ENCODE measurements at places on chromosomes 3 and 15. TPM values are rescaled to one million over a fixed set of nuclear protein-coding genes. Genes with fewer than 3 reads are reported as not detected.
A peak's percentile ranks its signal among the peaks of the same experiment; 100 is the strongest.

GRCh38 chr3:105233010-105233409 is 133.7 kb upstream of the ALCAM start:
- no peaks in the 10 kb centered on the region for H3K27me3 ChIP-seq
- no peak overlapping the region for H3K27ac ChIP-seq
- no peak for DNase-seq

- H3K27ac ChIP-seq = no peak overlapping the region
- DNase-seq = no peak
- H3K4me3 ChIP-seq = no peak overlapping the region
- no peaks in the 10 kb centered on the region for H3K4me1 ChIP-seq
These were observed 30.7 kb upstream of the TNIK start for GRCh38 chr3:171490901-171491300.

DNA sequence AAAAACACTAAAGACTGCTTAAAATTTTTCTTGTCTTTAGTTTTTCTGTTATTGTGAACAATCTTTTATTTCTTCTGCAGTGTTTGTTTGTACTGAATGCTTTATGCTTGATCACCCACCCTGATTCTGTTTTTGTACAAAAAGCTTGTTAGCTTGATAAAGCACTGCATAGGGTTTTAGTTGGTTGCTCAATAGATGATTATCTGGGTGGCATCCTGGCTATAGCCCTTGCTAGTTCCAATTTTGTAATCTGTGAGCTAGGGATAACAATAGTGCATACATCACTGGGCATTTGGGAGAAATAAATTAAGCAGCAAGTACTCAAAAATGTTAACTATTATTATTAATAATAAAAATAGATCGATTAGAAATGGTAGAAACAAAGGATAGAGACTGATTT is 102.3 kb downstream of the ZPLD1 start:
- H3K4me1 ChIP-seq = peaks cover 13% of the 10 kb centered on the region
- no peak overlapping the region for H3K4me3 ChIP-seq
- no peak for DNase-seq
- H3K27ac ChIP-seq = no peak overlapping the region
- no peaks in the 10 kb centered on the region for H3K27me3 ChIP-seq
- no peaks in the 10 kb centered on the region for H3K36me3 ChIP-seq

- H3K36me3 ChIP-seq = no peaks in the 10 kb centered on the region
- peaks cover 22% of the 10 kb centered on the region for H3K4me1 ChIP-seq
- H3K27me3 ChIP-seq = no peaks in the 10 kb centered on the region
- H3K27ac ChIP-seq = no peak overlapping the region
These were observed 151.8 kb upstream of the DPH6 start for GRCh38 chr15:35697549-35698299.

GOLGA8H gene
- total RNA-seq = 1.0 TPM

DNA sequence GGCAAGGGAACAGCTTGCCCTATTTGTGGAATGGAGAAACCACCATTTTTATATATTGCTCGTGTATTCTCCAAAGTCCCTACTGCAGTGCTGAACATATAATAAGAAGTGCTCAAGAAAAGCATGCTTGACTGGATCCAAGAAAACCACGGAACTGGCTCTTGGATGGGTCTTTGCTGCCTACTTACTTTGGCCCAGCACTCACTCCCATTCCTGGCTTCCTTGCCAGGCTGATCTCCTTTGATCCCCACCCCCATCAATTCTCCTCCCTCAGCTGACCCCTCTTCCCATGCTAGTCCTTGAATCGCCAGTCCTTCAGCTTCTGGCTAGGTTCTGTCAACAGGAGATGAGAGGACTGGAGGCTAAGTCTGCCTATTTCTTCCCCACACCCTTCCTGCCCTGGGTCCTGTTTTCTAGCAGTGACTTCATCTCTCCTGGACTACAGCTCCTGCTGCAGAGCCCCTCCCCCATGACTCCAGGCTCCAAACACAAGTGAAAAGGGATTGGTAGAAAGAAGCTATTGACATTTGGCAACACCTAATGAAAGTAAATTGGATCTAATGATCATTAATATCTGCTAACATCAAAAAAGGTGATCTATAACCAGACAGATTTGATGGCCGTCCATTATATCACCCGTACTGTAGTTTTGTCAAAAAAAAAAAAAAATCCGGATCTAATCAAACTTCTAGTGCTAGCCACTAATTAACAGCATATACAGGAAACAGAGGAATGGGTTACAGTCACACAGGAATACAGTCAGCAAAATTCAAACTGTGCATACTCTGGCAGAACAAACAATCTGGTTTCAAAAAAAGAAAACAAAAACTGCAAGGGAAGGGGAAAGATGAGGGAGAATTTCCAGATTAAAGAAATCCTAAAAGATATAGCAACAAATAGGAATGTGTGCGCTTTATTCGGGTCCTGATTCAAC is 7.8 kb downstream of the FAM240A start:
- no peak overlapping the region for H3K27ac ChIP-seq
- DNase-seq = no peak
- no peak overlapping the region for H3K4me3 ChIP-seq
- H3K36me3 ChIP-seq = no peaks in the 10 kb centered on the region
- no peaks in the 10 kb centered on the region for H3K4me1 ChIP-seq

DNA sequence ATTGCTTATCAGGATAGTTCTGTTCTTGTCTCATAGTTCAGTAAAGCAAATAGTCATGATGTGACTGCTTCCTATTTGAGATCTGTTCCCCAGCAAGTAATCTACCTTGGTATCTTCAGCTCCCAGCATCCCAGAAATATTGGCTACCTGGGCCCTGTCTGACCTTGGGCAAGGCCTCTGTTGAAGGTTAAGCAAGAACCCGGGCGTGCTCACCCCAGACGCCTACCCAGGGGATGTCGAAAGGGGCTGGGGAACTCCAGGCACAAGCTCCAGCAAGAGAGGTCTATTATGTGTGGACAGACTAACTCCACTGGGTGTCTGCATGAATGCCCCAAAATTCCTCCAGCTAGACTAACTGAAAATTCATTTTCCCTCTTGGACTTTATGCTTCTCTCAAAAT is 37.3 kb upstream of the IGF1R start:
- no peak for DNase-seq
- H3K4me1 ChIP-seq = peaks cover 9% of the 10 kb centered on the region
- peaks cover 12% of the 10 kb centered on the region for H3K27me3 ChIP-seq
- H3K36me3 ChIP-seq = no peaks in the 10 kb centered on the region
- H3K27ac ChIP-seq = no peak overlapping the region
- no peak overlapping the region for H3K4me3 ChIP-seq

DNA sequence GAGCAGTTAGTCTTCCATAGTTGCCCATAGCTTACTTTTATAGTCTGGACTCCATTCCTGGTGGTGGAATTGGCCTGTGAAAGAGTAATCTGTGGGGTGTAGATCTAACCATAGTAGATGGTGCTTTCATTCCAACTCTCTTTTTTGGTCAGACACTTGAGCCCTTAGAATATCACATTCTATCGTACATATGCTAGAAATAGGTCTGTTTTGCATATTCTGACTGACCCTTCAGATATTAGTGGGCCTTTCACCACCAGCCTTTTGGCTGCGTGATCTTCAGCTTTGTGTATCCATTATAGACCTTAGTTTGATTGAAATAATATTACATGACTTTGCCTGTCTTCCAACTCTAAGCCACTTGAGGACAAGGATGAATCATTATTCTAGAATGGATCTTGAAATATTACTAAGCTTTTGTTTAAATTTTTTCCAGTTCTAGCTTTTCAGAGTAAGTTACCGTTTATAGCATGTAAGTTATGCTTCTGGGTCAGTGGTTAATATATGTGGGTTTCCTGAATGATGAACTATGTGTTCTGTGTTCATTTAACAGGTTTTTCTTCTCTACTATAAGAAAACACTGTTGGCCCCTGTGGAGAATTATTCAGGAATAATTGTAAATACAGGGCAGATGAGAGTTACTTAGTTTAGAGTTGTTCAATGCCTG is 8.7 kb downstream of the RAB7A start:
- no peaks in the 10 kb centered on the region for H3K27me3 ChIP-seq
- no peak overlapping the region for H3K27ac ChIP-seq
- H3K4me3 ChIP-seq = no peak overlapping the region

DNA sequence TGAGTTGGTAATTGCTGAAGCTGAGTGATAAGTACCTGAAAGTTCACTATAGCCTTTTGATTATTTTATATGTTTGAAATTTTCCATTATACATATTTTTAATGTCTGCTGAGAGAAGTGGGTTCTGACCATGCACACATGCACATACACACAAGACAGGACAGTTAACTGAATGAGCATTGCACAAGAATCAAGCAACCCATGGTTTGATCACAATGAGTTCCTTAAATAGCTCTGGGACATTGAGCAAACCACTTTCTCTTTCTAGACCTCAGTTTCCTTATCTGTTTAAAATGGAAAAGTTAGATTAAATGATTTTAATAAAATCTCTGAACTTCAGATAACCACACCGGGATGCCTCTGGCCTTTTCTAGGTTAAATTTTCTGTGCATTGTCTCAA is 26.7 kb downstream of the SNTN start:
- H3K36me3 ChIP-seq = no peaks in the 10 kb centered on the region
- H3K4me3 ChIP-seq = no peak overlapping the region
- DNase-seq = no peak
- H3K27ac ChIP-seq = no peak overlapping the region
- H3K27me3 ChIP-seq = peaks cover 3% of the 10 kb centered on the region

GRCh38 chr3:171782617-171783016 is 27.7 kb downstream of the PLD1 start:
- H3K4me1 ChIP-seq = peaks cover 15% of the 10 kb centered on the region
- H3K27ac ChIP-seq = no peak overlapping the region
- DNase-seq = no peak
- H3K36me3 ChIP-seq = no peaks in the 10 kb centered on the region
- H3K27me3 ChIP-seq = no peaks in the 10 kb centered on the region

DNA sequence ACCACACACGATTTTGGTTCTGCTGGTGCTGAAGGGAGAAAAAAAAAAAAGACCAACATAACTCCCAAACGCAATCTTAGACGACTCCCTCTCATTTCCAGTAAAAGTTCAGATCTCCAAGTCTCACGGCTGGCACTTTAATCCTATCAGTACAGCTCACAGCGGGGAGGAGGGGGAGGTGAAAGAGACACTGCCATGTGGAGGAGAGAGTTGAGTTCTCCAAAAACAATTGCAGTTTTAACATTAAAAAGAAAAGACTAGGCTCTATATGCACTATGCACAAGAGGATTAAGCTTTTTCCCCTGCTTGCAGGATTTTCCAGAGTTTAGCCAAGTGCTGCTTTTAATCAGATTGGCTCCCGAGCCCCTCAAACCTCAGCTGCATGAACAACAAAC is 16.8 kb downstream of the BMF start:
- no peaks in the 10 kb centered on the region for H3K36me3 ChIP-seq
- DNase-seq = no peak
- no peaks in the 10 kb centered on the region for H3K27me3 ChIP-seq
- peaks cover 21% of the 10 kb centered on the region for H3K4me1 ChIP-seq
- H3K4me3 ChIP-seq = no peak overlapping the region
- no peak overlapping the region for H3K27ac ChIP-seq

GRCh38 chr3:134357914-134358811 is 16.1 kb downstream of the AMOTL2 start:
- no peak overlapping the region for H3K4me3 ChIP-seq
- DNase-seq = peak; percentile 91
- H3K4me1 ChIP-seq = peaks cover 51% of the 10 kb centered on the region
- H3K27me3 ChIP-seq = no peaks in the 10 kb centered on the region

GRCh38 chr3:152287898-152288576 is 19.3 kb downstream of the MBNL1 start:
- H3K4me3 ChIP-seq = no peak overlapping the region
- no peaks in the 10 kb centered on the region for H3K36me3 ChIP-seq
- DNase-seq = peak; percentile 44
- H3K27ac ChIP-seq = no peak overlapping the region
- peaks cover 28% of the 10 kb centered on the region for H3K4me1 ChIP-seq

- no peak overlapping the region for H3K4me3 ChIP-seq
- H3K27me3 ChIP-seq = no peaks in the 10 kb centered on the region
- H3K36me3 ChIP-seq = no peaks in the 10 kb centered on the region
These were observed 10.7 kb downstream of the CHST14 start for GRCh38 chr15:40481341-40482074.

TGM5 gene
- total RNA-seq = not detected

GRCh38 chr3:65706301-65706700 is 332.4 kb downstream of the MAGI1 start:
- no peak for DNase-seq
- H3K36me3 ChIP-seq = no peaks in the 10 kb centered on the region
- no peaks in the 10 kb centered on the region for H3K27me3 ChIP-seq
- H3K27ac ChIP-seq = no peak overlapping the region
- H3K4me1 ChIP-seq = no peaks in the 10 kb centered on the region

CD200R1L gene
- total RNA-seq = not detected

GRCh38 chr15:63402498-63403253 is 21.0 kb upstream of the CA12 start:
- H3K36me3 ChIP-seq = no peaks in the 10 kb centered on the region
- peak; percentile 70 for DNase-seq
- H3K27me3 ChIP-seq = no peaks in the 10 kb centered on the region
- H3K4me1 ChIP-seq = 0 out of 2 replicates have a peak, but pooled peaks cover 3% of the 10 kb centered on the region
- no peak overlapping the region for H3K27ac ChIP-seq

GRCh38 chr3:8085498-8085897 is 416.1 kb upstream of the LMCD1 start:
- H3K4me1 ChIP-seq = no peaks in the 10 kb centered on the region
- no peaks in the 10 kb centered on the region for H3K36me3 ChIP-seq
- no peak for DNase-seq
- H3K4me3 ChIP-seq = no peak overlapping the region
- no peak overlapping the region for H3K27ac ChIP-seq

PLSCR5 gene
- total RNA-seq = not detected

GRCh38 chr3:190088890-190089289 is 31.8 kb downstream of the P3H2 start:
- no peaks in the 10 kb centered on the region for H3K36me3 ChIP-seq
- H3K27me3 ChIP-seq = no peaks in the 10 kb centered on the region
- no peak overlapping the region for H3K4me3 ChIP-seq
- H3K27ac ChIP-seq = no peak overlapping the region
- no peak for DNase-seq

- no peaks in the 10 kb centered on the region for H3K27me3 ChIP-seq
- no peak for DNase-seq
- H3K4me1 ChIP-seq = no peaks in the 10 kb centered on the region
- no peak overlapping the region for H3K4me3 ChIP-seq
- H3K27ac ChIP-seq = no peak overlapping the region
These were observed 369.6 kb downstream of the OTOL1 start for GRCh38 chr3:161866176-161866575.

SEMA7A gene
- 74.9 TPM for total RNA-seq

DNA sequence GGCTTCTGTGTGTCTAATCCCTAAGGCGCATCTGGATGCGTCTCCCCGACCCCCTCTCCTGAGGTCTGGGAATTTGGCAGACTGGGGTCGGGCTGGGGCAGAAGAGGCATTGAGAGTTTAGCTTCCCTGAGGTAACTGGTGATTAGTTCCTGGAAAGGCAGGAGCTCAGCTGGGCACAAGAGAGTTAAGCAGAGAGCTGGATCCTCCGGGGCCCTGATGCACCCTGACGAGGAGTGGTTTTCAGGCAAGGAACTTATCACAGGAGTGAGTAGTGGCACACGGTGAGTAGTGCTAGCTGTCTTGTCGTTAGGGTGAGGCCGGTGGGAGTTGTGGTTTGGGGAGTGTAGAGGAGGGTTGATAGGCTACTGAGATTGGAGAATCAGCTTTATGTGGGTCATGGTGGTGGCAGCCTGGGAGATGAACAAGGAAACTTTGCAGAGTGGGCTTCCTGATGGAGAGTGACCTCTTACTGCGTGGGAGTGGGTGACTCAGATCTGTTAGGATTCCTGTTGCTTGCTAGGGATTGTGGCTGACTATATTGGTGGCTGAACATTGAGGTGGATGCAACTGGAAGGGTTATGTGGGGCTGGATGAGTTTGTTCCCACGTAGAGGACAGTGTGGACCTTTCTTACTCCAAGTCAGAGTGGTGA is 897 bp downstream of the RAD54L2 start:
- peaks cover 10% of the 10 kb centered on the region for H3K36me3 ChIP-seq
- peak overlapping the region; percentile 85 for H3K4me3 ChIP-seq
- H3K27me3 ChIP-seq = no peaks in the 10 kb centered on the region
- peak; percentile 50 for DNase-seq
- peak overlapping the region; percentile 19 for H3K27ac ChIP-seq

STAC gene
- total RNA-seq = 6.7 TPM
